Tibial nerve (tissue), 4 donors: ENCODE measurements at places on chromosomes 1 and 21. TPM values are rescaled to one million over a fixed set of nuclear protein-coding genes. Genes with fewer than 3 reads are reported as not detected.

Gene NSL1
- 28.8 TPM for total RNA-seq

Gene DRAXIN
- total RNA-seq = not detected

Gene EPHA10
- 0.21 TPM for total RNA-seq

Gene LCE2B
- total RNA-seq = not detected

DNA sequence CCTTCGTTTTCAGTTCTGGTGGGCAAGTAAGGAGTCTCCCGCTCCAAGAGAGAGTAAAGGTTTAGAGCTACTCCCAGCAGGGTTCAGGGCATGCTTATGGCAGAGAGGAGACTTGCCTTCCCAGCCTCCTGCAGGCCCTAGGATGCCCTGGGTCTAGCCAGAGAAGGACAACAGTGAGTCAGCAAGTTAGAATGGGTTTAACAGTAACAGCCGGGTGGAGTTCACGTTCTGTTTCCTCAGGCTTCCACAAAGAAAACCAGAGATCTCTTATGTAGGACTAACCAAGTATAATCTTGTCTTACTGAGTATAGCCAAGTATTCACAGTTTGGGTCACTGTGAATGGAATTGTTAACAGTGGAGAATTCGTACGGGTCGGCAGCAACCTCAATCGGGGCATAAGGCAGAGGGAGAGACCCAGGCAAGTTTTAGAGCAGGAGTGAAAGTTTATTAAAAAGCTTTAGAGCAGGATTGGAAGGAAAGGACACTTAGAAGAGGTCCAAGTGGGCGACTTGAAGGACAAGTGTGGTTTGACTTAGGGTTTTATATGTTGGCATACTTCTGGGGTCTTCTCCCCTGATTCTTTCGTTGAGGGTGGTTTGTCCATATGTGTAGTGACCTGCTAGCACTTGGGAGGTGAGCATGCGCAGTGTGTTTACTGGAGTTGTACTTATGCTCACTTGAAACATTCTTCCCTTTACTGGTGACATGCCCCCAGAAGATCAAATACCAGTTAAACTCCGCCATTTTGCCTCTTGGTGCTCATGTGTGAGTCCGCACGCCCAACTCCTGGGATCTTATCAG is 4.5 kb downstream of the OVAAL start:
- no peak for DNase-seq

- DNase-seq = no peak
Measured at GRCh38 chr1:29803486-29803885, 567.2 kb downstream of the PTPRU start.

DNA sequence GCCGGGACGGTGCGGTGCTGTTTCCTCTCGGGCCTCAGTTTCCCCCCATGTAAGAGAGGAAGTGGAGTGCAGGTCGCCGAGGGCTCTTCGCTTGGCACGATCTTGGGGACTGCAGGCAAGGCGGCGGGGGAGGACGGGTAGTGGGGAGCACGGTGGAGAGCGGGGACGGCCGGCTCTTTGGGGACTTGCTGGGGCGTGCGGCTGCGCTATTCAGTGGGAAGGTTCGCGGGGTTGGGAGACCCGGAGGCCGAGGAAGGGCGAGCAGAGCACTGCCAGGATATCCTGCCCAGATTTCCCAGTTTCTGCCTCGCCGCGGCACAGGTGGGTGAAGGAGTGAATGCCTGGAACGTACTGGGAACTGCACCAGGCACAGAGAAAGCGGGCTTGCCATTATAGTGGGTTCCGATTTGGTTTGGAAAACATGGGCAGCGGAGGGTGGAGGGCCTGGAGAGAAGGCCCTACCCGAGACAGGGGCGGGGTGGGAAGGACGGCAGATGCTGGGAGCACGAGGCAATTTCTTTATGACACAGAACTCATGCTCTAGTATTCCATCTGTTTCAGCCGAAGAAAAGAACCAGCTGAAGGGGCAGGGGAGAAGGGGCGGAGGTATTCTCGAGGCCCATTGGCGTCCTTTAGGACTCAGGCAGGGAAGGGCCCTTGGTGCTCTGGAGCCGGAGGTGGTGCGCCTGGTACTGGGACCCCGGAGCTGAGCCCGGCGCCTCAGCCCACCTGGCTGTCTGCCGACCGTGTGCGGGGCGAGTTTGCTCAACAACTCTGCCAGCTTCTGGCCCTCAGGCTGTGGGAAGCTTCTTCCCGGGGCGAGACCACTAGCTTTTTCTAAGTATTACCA is 960 bp downstream of the PCSK9 start:
- no peak for DNase-seq

DNA sequence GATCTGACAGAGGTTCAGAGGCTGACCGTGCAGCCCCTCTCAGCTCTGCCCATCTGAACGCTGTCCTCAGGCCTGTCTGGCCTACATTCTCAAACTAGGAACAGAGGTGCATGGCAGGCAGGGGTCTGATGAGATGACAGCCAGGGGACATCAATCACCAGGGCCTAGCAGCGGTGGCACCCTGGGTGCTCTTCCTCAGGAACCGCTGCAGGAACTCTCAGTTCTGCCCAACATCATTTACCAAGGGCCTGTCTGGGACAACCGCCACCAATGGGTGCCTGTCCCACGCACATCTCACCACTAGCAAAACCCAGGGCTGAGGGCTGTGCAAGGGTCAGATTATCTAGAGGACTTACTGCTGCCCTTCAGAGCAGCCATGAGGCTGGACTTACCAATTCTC is 245.7 kb downstream of the TOMM20 start:
- no peak for DNase-seq

DNA sequence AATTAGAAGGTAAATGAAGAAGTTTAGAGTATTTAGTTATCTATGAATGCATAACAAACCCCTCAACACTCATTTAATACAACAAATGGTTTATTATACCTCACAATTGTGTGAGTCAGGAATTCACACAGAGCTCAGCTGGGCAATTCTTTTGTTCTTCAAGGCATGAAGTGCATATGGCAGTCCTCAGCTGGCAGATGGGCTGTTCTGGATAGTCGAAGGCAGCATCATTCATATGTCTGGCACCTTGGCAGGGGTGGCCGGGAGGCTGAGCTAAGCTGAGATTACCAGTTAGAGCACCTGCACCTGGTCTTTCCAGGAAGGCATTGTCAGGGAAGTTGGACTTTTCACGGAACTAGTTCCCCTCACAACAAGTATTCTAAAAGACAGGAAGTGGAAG is 286.2 kb upstream of the DUSP10 start:
- no peak for DNase-seq

DNA sequence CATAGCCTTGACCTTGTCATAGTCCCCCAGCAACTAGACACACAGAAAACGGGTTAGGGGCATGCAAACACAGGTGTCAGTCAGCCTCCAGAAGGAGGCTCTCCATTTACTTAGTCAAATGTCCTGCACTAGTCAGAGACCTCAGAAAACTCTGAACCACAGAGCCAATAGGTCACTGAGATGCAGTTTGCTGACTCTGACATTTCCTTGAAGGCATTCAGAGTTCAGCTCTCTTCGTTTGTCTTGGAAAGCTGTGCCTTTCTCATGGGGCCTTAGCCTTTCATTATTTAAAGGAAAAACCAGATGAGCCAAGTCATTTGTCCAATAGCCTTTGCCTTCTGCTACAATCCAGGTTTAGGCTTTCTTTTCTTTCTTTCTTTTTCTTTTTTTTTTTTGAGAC is 3.5 kb downstream of the OLFML2B start:
- DNase-seq = no peak

GRCh38 chr1:172874950-172875349 is 175.8 kb downstream of the TNFSF18 start:
- DNase-seq = no peak

GRCh38 chr1:201883786-201884185 is 4.9 kb upstream of the SHISA4 start:
- DNase-seq = no peak

DNA sequence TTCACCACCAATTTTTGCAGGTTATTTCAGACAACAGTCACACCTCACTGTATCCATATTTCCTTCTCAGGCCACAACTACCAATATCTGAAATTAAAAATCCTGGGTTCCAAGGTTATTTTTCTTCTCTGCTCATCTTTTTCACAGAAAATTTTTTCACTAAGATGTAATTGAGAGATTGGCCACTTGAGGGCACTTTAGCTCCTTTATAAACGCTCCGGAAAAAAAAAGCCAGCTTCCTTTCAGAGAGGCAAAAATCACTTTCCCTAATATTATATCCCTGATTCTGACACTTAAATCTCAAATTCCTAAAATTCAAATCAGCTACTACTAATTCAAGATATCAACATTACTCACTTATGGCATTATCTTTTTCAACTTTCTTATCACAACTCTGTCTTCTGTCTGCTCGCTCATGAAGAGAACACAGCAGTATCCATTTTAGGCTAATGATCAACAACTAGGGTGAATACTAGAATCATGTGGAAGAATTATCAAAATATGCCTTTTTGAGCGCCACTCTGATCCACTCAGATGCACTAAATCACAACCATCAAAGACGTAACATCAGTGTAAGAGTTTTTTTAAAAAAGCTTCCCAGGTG is 101.4 kb upstream of the RGS1 start:
- DNase-seq = peak; percentile 20

GRCh38 chr1:6200188-6200809 is 904 bp upstream of the RPL22 start:
- DNase-seq = no peak
